ENCODE measurements at places on chromosomes 12 and 14.

- DNase-seq, result no peak
Measured at GRCh38 chr12:46659824-46660223, 166.0 kb downstream of the SLC38A4 start.

DNA sequence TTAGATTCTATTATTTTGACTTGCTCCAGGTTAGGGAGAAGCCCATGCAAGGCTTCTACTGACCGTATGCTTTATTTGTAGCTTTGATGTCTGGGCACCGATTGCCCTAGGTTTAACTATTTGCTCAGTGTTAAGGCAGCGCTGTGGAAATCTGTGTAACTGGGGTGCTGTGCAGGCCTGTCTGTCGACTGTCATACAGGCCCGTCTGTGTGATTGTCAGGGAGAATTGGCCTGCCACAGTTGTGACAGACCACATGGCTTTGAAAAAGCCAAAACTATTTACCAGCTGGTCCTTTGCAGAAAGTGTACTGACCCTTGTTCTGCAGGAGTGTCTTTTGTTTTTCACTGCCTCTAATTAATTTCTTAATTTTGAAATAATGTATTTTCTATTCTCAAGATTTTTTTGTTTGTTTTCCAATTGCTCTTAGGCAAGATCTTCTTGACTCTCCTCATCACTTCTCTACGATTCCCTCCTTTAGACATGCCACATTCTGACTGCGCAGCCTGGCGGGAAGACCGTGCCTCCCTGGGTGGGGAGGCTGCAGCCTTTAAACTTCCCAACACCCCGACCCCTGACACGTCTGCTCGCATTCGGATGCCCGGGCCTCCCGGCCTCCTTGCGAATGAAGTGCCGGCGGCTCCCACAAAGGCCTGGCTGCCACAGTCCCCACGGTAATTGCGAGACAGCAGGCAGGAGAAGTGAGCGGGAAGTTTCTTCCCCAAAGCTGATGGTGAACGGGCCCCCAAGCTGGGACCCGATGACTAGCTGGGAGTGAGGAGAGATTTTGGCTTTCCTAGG is 99.0 kb upstream of the EVL start:
- no peak for DNase-seq

DNA sequence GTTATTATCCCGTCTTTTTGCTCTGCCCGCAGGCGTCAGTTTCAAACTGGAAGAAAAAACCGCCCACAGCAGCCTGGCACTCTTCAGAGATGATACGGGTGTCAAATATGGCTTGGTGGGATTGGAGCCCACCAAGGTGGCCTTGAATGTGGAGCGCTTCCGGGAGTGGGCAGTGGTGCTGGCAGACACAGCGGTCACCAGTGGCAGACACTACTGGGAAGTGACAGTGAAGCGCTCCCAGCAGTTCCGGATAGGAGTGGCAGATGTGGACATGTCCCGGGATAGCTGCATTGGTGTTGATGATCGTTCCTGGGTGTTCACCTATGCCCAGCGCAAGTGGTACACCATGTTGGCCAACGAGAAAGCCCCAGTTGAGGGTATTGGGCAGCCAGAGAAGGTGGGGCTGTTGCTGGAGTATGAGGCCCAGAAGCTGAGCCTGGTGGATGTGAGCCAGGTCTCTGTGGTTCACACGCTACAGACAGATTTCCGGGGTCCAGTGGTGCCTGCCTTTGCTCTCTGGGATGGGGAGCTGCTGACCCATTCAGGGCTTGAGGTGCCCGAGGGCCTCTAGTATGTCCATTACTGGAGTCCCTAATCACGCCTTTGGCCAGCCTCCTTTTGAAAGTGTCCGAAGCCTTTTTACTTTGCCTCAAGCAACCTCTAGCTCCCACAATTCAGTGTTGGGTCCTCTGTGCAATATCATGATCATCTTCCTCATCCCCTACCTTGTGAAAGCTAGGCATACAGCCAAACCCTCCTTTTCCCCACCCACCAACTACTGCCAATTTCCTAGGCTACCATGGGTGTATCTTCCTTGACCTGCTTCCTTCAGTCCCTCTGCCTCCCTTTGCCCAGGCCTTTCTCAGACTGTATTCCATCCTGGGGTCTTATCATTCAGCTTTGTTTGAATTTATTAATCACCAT is 891 bp downstream of the SPRYD4 start:
- DNase-seq, result no peak

GRCh38 chr12:67661311-67662021 is 12.9 kb downstream of the DYRK2 start:
- no peak for DNase-seq

DNA sequence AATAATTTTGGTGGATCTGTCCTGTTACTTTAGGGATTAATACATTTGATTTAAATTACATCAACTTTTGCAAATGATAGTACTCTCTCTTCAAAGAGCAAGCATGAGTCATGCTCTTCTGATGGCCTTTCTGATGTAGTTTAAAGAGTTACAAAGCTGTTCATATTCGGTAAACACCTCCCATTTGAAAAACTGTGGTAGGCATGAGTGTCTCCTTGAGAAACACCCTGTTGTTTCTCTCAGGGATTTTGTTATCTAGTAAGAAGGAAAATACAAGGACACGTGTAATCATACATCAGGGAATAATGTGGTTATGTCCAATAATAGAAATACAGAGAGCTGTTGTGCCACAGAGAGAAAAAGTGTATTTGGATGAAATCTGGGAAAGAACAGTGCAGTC is 53.3 kb upstream of the E2F7 start:
- DNase-seq, result no peak

All from NCI-H226 (cell line).